Activated naive CD8-positive, alpha-beta T cell treated with anti-CD3 and anti-CD28 coated beads for 36 hours (primary cell): ENCODE measurements at places on chromosomes 7 and 10.

DNA sequence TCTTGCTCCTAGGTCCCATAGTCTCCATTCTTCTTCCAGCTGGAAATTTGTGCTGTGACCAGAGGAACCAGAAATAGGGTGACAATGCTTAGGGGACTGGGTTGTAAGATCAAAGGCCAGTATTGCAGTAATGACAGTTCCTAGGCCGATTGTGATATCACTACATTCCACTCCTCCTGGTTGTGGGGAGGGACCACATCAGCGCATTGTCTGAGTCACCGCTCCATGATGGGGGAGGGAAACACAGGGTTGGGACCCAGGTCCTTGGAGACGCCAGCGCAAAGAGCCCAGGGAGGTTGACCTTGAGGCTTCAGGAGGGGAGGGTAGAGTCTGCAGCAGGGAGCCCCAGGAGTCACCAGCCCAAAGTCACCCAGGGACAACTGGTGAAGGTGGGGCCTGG lies 20.8 kb upstream of the GGCT start:
- DNase-seq, result no peak

- DNase-seq, result no peak
These were observed 5.5 kb upstream of the IQUB start for GRCh38 chr7:123539871-123540270.

DNA sequence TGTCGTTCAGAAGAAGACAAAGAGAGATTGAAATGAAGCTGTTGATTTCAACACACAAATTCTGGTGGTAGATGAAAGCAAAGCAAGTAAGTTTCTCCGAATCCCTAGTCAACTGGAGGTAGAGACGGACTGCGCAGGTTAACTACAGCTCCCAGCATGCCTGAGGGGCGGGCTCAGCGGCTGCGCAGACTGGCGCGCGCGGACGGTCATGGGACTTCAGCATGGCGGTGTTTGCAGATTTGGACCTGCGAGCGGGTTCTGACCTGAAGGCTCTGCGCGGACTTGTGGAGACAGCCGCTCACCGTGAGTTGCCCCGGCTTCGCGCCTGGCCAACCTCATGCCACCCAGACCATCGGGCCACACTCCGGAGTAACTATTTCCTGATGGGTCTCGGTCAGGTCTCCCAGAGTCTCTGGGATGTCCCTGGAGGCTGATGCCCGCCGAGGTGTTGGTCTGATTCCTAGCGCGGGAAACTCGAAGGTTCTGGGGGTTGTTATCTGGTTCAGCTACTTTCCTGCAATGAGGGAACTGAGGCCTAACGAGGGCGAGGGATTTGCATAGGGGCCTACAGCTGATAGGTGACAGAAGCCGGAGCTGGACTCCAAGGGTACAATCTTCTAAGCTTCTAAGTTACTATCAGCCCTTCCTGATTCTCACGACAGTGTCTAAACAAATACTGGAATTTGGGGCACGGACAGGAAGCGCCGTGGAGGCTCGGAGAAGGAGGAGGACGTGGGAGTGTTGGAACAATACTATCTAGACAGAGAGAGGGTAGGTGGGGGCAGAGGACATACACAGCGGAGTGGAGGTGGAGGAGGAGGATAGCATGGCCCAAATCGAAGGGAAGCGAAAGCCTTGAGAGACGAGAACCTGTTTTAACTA lies at the start of gene RPP30:
Gene RPP30, plus strand, starts transcription at position 209 of the 882 bp plus-strand sequence. Its CDS starts 13 bp downstream, at position 222.
- DNase-seq, result peak; percentile 85

- no peak for DNase-seq
These were observed 54.5 kb upstream of the FZD8 start for GRCh38 chr10:35696392-35697287.

DNA sequence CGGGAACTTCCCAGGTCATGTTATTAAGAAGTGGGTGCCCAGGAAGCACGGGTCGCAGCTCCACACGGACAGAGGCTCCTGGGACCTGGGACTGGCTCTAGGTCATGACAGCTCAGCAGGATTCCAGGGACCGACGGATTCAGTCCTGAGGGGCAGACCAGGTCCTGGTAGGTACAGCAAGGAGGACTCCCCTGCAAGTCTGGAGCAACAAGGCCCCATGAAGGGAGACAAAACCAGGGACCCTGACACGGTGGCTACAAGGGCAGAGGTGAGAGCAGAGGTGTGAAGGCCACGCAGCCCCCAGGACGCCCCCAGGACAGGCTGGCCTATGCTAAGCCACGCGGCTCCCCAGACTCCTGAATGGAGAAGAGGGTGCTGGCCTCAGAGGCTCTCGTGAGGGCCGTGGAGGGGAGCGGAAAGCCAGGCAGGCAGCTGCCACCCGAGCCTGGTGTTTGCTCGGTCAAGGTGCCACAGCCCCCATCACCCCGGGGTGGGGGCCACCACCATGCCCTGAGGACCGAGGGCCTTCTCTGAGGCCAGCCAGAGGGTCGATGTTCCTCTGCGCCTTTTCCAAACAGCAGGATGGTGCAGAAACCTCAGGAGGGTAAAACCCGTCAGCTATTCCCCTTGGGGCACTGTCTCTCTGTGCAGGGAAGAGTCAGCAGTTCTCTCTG lies 348.9 kb downstream of the PTPRN2 start:
- no peak for DNase-seq
